ENCODE measurements at places on chromosomes 1 and 21. TPM values are rescaled to one million over a fixed set of nuclear protein-coding genes. Genes with fewer than 3 reads are reported as not detected.

- DNase-seq: no peak
- H3K4me3 ChIP-seq: no peak overlapping the region
- peaks cover 15% of the 10 kb centered on the region for H3K4me1 ChIP-seq
- H3K27me3 ChIP-seq: no peaks in the 10 kb centered on the region
- H3K27ac ChIP-seq: no peak overlapping the region
- no peaks in the 10 kb centered on the region for H3K36me3 ChIP-seq
Observed at GRCh38 chr1:100611086-100611485, 73.1 kb downstream of the GPR88 start.

SERTAD4 gene
- total RNA-seq: not detected

FAM167B gene
- 1.6 TPM for total RNA-seq

DNA sequence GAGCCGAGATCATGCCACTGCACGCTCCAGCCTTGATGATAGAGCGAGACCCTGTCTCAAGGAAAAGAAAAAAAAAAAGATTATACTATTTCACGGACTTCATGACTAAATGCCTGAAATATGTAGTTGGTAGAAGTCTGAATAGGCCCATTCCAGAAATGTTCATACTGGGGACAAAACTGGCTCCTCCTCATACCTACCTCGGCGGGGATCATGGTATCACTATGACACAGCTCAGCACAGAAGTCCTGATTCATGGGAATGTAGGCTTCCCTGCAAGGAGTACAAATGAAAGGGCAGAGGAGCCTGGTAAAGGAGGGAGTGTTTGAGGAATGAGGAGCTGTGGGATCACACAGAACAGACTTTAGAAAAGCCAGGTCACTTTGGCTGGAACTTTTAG, 5.0 kb downstream of the SPATA46 start:
- no peaks in the 10 kb centered on the region for H3K36me3 ChIP-seq
- H3K27ac ChIP-seq: no peak overlapping the region
- H3K4me3 ChIP-seq: no peak overlapping the region

SAMD13 gene
- total RNA-seq: 1.7 TPM

FBLIM1 gene
- total RNA-seq: not detected

All from activated T-cell treated with anti-CD3 and anti-CD28 coated beads, Interleukin-2, amount 50 U/mL, for 72 hours (primary cell).